CD4-positive, alpha-beta T cell treated with Interleukin-6 for 4 hours (primary cell): ENCODE measurements at places on chromosomes 13 and 19.

- DNase-seq, result no peak
Measured at GRCh38 chr19:32103541-32103940, 241.9 kb upstream of the ZNF507 start.

DNA sequence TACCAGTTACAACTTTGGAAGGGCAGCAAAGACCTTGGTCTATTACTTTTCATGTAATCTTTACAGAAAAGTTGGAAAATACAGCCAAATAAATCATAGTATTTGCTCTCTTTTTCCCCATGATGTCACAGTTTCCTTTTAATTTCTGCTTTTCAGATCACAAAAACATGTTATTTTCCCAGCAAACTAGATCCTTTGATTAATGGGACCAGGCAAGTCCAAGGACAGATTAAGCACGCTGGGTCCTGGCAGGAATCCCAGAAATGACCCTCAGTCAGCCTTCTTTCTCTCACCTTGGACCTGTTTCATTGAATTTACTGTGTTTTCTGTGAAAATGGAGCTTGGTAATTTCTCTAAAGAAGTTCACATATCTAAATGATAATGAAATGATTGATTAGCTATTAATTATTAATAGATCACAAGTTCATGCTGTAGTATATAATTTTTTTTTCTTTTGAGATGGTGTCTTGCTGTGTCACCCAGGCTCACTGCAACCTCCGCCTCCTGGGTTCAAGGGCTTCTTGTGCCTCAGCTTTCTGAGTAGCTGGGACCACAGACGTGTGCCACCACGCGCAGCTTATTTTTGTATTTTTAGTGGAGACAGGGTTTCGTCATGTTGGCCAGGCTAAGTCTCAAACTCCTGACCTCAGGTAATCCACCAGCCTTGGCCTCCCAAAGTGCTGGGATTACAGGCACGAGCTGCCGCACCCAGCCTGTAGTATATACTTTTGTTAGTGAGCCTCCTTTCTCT is 16.0 kb downstream of the SPATA13 start:
- DNase-seq, result no peak

DNA sequence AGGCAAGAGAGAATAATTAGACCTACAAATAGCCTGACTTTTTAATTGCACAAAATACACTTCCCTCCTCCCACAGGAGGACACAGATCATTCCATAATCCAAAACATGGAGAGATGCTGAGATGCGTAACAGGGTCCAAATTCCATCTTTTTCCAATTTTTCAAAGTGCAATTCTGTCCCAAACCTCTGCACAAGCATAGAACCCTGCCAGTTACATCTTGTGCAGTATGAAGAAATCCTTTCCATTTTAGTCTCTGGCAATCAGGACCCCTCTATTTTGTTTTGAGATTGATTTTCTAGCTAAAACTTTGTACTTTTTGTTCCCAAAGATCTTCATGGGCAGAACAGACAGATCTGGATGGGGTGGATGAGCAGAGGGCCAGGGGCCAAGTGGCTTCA is 209.2 kb downstream of the B3GLCT start:
- no peak for DNase-seq

GRCh38 chr13:106911627-106912026 is 343.7 kb upstream of the ARGLU1 start:
- DNase-seq, result no peak

GRCh38 chr13:112867301-112867711 is 101.7 kb upstream of the MCF2L start:
- no peak for DNase-seq
